ENCODE measurements at places on chromosomes 5 and 9.

DNA sequence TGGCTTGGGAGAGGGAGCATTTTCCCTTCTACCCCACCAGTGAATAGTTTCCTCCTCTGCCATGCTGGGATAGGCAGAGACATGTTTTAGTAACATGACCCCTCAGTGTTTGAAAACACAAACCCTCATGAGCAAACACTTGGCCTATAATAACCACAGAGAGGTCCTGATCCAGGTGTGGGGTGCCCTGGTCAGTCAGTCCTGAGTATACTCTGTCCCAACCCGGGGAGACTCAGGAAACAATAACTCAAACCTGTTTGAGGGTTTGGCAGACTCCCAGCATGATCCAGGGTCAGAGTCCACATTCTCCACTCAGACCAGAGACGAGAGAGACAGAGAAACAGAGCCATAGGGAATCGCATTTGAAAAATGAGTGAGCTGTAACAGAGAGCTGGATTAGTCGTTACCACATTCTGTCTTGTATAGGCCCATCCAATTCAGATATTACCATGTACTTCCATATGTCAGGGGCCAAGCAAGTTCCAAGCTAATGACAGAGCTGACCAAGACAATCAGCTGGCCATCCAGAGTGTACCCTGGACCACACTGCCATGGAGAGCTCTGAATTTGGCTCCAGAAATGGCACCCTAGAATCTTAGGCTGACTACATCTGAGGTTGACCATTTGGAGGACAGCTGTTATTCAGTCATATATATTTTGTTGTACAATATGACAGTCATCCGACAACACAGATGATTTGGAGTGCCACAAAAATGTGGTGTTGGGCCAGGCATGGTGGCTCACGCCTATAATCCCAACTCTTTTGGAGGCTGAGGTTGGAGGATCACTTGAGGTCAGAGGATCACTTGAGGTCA, 4.2 kb upstream of the CA9 start:
- DNase-seq: no peak

DNA sequence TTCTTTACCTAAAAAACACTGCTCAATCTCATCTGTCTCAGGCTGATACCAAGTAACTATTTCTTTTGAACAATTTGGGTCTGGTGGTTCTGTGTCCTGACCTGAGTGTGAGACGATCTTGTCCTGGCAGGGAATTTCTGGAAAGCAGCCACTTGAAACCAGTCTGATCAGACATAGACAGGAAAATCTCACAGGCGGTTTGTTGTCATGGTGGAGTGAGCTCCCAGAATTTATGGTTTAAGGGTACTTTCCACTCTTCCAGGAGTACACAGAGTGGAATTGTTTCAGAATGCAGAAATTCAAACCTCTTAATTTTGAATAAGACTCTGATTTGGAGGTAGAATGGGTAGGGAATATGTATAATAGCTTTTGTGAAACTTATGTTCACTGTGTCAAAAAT, 268.2 kb downstream of the ISL1 start:
- DNase-seq: no peak

DNA sequence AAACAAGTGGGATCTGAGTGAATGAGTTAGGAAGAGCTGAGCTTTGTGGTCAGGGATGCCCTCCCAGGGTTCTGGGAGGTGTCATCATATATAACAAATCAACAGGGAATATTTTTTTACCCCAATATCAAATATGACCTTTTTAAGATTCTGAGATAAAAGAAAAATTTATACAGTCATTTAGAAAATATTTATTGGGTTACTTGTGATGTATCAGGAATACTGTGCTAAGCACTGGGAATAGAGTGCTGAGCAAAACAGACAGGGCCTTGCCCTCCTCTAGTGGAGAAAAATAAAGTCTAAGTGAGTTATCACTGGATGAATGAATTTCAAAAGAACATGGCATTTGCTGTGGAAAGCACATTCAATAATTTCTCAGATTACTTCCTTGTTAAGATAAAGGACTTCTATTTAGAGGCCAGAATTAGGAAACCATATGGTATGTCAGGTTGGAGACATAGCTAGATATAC, 102.9 kb downstream of the BOD1 start:
- no peak for DNase-seq

DNA sequence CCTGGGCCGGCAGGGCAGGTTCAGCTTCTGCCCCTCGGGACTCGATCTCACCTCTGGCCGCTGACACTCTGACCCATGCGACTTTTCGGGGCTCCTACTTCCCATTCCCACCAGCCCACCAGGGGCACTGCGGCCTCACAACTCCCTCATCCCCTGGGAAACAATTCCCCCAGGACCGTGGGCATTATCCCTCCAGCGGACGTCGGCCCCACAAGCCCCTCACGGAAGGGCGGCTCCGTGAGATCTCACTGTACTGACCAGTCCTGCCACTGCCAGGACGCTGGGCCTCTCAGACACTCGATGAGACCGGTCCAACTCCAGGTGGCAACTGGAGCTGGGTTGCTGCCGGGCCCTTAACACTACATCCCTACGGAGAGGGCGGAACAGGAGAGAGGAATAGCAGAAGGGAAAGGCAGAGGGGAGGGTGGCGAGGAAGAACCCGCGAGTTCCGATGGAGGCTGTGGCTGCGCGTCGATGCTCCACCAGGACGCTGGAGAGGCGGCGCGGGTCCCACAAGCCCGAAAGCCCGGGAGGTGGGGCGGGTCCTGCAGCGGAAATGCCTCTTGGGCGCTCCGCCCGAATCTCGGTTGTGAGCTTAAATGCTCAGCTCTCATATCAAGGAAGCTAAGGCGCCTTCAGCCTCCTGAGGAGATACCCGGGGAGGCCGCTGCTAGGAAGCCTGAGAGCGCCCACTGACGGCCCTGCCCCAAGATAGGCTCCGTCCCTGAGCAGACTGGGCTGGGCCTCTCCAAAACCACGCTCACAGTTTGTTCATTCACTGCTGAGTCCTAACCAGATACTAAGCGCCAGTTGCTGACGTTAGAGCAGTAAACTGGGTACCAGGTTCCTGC, 36.3 kb downstream of the VCP start:
- peak; percentile 53 for DNase-seq

DNA sequence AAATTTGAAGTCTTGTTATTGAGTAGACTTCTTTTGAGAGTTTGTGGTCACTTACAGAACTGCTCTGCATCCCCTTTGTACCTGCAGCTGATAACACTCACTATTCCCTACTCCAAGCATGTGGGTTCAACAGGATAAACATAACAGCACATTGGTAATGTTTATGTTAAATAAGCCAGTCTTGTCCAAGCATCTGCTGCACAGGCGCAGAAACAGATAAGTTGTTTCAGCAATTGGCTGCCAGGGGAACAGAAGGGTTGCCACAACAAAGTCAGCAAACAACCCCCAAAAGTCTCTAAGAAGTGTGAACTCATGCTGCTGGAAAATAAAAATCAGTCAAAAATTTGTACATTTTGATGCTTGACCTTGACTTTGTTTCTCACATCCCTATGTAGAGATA, 174.6 kb downstream of the GDNF start:
- DNase-seq: no peak

- no peak for DNase-seq
Observed at GRCh38 chr5:134935711-134936602, 31.0 kb downstream of the PCBD2 start.

- DNase-seq: no peak
Observed at GRCh38 chr9:137396634-137397367, 26.2 kb downstream of the EXD3 start.

DNA sequence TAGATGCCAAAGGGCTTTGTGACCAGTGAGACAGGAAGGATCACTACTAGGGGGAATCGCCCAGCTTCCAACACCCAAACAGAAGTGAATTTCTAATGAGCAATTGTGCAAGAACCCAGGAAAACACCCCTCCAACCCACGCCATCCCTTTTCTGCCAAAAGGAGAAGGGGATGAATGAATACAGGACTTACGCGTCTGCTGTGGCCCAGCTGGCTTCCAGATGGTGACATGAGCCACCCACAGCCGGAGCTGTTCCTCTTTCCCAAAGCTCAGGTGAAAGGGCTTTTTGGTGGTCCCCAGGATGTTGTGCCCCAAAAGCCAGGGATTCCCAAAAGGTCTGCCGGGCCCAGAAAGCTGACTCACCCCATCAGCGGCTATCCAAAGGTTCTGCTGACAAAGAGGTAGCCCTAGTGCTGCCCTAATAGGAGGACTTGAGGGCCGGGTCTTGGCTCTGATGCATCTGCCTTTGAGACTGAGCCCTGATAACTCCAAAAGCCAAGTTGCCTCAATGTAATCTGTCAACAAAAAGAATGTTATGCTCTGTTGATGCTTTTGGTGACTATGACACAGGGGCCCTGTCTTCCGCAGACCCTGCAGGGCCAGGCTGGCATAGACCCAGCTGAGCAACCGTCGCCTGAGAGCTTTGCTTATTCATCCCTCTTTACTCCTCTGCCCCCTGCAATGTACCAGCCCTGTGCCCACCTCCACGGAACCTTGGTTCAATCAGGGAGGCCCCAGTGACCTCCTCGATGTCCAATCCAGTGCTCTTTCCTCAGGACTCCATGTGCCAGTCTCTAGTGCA, 14.5 kb downstream of the GSN start:
- DNase-seq: no peak

- no peak for DNase-seq
Observed at GRCh38 chr5:39092581-39093351, 18.6 kb upstream of the RICTOR start.

- DNase-seq: no peak
Observed at GRCh38 chr5:109853377-109853776, 163.7 kb downstream of the MAN2A1 start.

- peak; percentile 8 for DNase-seq
Observed at GRCh38 chr5:54753034-54753433, 232.4 kb downstream of the ESM1 start.

- no peak for DNase-seq
Observed at GRCh38 chr5:23484096-23484495, 23.3 kb upstream of the PRDM9 start.
